ENCODE measurements at places on chromosomes 7 and 10.

DNA sequence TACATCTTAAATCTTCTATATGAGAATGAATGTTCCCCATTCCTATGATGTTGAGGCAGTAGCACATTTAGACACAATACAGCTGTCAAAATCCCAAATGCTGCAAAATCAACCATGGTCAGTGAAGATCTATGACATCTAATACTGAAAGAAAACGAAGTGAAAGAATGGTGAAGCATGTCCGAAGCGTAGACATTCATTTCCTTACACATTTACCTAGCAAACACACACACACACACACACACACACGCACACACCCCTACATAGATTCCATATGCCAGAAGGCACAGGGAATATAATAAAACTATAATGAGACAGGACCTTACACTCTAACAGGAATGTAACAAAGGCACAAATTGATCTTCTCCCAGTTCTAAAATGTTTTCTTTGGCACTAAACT is 32.5 kb downstream of the CCDC6 start:
- DNase-seq: no peak

DNA sequence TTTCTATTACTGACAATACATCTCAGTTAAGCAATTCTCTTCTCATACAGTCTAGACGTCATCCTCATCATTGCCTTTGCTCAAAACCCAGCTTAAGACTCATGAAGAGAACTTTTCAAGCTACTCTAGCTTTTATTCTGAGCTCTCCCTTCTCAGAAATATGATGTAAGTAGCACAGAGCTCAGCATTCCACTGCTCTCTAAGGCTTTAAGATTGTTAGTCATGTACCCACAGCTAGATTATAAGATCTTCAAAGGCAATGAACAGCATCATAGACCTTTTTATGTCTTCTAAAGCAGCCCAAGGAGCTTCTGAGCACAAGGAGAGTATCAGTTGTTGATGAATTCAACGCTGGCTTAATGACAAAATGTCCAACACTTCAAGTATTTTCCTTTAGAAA is 119.3 kb downstream of the NRP1 start:
- DNase-seq: no peak

GRCh38 chr7:105306298-105306748 is 82.4 kb downstream of the SRPK2 start:
- peak; percentile 16 for DNase-seq

- DNase-seq: no peak
These were observed 114.3 kb downstream of the SLIT1 start for GRCh38 chr10:97071496-97071895.

GRCh38 chr10:5040781-5041470 is 37.3 kb upstream of the AKR1C2 start:
- no peak for DNase-seq

Measured in stimulated activated CD4-positive, alpha-beta T cell treated with anti-CD3 and anti-CD28 coated beads, Interleukin-15, amount 100 ng/mL, for 24 hours (primary cell).